ENCODE measurements at places on chromosomes 5 and 9. TPM values are rescaled to one million over a fixed set of nuclear protein-coding genes. Genes with fewer than 3 reads are reported as not detected.

GRCh38 chr5:69300537-69301203, 31.9 kb downstream of the CCDC125 start:
- no peak overlapping the region for H3K4me3 ChIP-seq
- no peaks in the 10 kb centered on the region for H3K27me3 ChIP-seq
- no peaks in the 10 kb centered on the region for H3K4me1 ChIP-seq

DNA sequence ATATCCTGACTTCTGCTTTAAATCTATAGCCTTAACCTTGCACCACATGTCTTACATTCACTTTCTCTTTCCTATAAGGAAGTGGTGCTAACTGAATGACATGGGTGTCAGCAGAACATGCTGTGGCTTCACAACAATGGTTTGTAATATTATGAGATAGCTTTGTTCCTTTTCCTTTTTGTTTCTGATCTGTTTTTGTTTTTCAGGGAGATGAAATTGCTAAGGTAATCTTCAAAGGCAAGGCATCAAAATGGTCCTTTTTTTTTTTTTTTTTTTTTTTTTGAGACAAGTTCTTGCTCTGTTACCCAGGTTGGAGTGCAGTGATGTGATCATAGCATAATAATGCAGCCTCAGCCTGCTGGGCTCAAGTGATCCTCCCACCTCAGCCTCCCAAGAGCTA, 53.6 kb upstream of the RANBP6 start:
- H3K36me3 ChIP-seq, result no peaks in the 10 kb centered on the region
- no peak overlapping the region for H3K27ac ChIP-seq
- H3K27me3 ChIP-seq, result no peaks in the 10 kb centered on the region
- DNase-seq, result no peak
- H3K4me1 ChIP-seq, result no peaks in the 10 kb centered on the region

DNA sequence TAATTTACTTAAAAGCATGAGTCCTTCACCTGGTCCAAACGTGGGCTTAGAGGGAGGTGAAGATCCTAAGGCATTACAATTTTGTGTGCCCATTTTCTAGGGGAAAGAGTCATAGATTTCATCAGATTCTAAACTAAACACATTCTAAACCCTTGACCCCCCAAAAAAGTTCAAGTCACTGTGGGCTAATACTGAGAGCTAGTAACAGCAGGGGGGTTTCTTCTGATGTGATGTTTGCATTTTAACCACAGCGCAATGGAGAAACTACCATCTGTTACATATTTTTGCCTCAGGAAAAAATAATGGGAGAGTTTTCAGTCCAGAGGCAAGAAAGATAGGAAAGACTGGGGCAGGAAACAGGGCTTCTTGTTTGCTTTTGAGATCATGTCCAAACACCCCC, 110.8 kb upstream of the SLC1A3 start:
- no peak overlapping the region for H3K4me3 ChIP-seq
- DNase-seq, result no peak
- H3K27me3 ChIP-seq, result no peaks in the 10 kb centered on the region

DNA sequence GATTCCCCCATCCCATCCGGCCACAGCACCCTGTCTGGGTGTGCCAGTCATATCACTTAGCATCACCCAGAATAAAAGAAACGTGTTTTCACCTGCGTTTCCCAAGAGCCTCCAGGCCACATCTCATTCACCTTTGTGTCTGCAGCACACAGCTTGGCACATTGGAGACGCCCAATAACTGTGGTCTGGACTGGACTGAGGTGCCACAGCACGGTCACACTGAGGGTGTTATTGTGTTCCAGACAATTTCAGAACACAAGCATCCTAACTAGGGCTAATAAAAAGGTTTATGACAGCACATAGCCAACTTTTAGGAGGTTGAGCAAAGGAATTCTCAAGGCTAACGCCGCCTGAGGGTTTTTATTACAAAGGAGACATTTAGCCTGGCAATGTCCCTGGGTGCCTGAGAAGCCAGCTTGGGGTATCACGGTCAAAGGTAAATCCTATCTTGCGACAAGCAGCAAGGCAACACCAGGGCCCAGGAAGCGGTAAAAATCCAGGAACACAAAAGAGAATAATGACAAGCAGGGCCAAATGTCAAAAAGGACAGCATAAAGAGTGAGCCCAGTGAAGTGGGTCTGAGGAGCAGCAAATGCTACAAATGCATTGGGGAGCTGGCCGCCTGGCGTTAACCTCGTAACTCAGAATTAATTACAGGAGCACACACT, 3.4 kb downstream of the EPB41L4B start:
- peaks cover 63% of the 10 kb centered on the region for H3K4me1 ChIP-seq
- H3K27me3 ChIP-seq, result peaks cover 5% of the 10 kb centered on the region
- H3K36me3 ChIP-seq, result no peaks in the 10 kb centered on the region
- peak; percentile 56 for DNase-seq
- H3K27ac ChIP-seq, result peak overlapping the region; percentile 99

- H3K27ac ChIP-seq, result no peak overlapping the region
- DNase-seq, result no peak
- H3K27me3 ChIP-seq, result no peaks in the 10 kb centered on the region
- H3K4me3 ChIP-seq, result no peak overlapping the region
- H3K4me1 ChIP-seq, result peaks cover 5% of the 10 kb centered on the region
These were observed 11.6 kb upstream of the SUSD1 start for GRCh38 chr9:112186695-112187094.

DNA sequence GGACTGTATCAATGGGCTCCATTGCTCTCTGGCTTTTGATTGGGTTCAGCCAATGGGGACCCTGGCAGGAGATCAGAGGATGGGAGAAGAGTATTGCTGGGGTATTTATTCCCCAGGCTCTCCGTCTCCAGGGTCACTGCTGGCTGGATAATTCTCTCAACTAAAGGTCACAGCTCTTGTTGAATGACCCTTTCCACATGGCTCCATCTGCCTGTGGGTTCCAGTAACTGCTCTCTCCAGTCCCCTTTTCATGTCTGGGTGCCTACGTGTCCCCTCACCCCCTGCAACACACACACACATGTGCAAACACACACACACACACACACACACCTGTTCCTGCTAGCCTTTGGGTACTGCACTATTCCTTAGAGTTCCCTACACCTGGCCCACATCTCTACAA, 53.9 kb upstream of the RIC1 start:
- peak; percentile 23 for DNase-seq
- no peak overlapping the region for H3K4me3 ChIP-seq
- no peak overlapping the region for H3K27ac ChIP-seq
- peaks cover 10% of the 10 kb centered on the region for H3K4me1 ChIP-seq

- no peaks in the 10 kb centered on the region for H3K4me1 ChIP-seq
- H3K4me3 ChIP-seq, result no peak overlapping the region
- DNase-seq, result no peak
- H3K27me3 ChIP-seq, result no peaks in the 10 kb centered on the region
- no peaks in the 10 kb centered on the region for H3K36me3 ChIP-seq
These were observed 251.1 kb upstream of the PPP1R2B start for GRCh38 chr5:156598964-156599363.

GRCh38 chr5:142692321-142692894, 6.5 kb upstream of the FGF1 start:
- H3K27me3 ChIP-seq, result no peaks in the 10 kb centered on the region
- H3K4me1 ChIP-seq, result peaks cover 13% of the 10 kb centered on the region
- H3K4me3 ChIP-seq, result no peak overlapping the region
- no peaks in the 10 kb centered on the region for H3K36me3 ChIP-seq

The CCNJL gene
- total RNA-seq, result 29.2 TPM

Data from GM23338 (cell line).